Right ventricle myocardium inferior (tissue), 1 donor: ENCODE measurements at places on chromosomes 6 and 20.

- DNase-seq: no peak
Measured at GRCh38 chr6:139240161-139241010, 51.4 kb downstream of the TXLNB start.

DNA sequence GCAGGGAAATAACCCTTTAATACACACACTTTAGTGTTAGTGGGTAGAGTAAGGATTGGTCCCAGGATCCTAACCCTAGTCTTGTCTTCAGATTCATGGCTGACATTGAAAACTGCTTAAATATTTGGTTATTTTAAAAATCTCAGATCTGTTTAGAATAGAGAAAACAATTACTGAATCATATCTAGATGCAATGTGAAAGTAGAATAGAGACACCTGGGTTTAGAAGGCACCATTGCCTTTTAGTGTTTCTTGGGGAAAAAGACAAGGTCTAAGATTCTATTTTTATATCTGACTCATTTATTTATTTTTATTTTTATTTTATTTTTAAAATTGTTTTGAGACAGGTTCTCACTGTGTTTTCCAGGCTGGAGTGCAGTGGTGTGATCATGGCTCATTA is 6.0 kb downstream of the DDX43 start:
- DNase-seq: no peak

- DNase-seq: no peak
Measured at GRCh38 chr6:125431971-125432370, 130.2 kb upstream of the HDDC2 start.

DNA sequence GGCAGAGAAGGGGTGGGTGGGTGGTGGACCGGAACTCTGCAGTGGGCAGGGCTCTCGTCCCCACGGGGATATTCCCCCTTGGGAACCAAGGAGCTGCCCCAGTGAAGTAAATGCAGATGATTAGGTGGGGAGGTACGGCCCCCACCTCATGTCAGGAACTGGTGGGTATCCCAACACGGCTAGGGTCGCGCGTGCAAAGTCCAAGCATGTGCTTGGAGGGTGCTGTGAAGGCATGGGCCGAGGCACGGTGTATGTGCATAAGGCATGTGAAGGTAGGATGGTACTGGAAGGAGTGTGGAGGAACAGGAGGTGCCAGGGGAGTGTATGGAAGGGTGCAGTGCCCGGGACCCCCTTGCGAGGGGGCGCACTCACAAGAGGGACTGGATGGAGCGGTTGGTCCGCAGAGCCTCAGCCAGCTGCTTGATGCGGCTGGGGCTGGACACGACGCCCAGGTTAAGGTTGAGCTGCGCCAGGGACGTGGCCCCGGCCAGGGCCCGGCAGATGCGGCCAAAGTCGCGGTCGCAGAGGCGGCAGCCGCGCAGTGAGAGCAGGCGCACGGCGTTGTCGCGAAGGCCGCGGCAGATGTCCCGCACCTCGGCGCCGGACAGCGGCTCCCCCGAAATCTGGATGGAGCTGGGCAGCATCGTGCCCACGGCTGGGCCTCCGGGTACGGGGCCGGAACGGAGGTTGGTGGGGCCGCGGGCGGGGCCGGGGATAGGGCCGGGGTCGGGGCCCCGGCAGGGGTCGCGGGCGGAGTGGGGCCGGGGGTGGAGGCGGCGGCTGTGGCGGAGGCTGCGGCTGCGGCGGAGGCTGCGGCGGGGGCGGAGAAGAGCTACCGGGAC is 783 bp downstream of the LRRC73 start:
- DNase-seq: no peak

- DNase-seq: no peak
Measured at GRCh38 chr6:159023893-159024292, 20.9 kb downstream of the TAGAP start.

DNA sequence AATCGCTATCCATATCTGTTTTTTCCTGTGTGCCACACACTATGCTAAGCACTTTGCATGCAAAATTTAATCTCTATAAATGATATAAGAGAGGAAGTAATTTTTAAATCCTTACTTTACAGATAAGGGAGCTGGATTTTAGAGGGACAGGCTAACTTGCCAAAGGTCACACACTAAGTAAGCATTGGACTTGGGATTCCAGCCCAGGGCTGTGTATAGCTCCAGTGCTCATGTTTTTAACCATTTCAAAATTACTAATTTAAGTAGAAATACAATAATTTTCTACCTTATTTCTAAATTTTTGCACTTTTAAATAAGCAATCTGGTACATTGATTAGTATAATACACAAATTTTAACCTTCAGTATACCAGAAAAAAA is 144.6 kb downstream of the UST start:
- DNase-seq: no peak

DNA sequence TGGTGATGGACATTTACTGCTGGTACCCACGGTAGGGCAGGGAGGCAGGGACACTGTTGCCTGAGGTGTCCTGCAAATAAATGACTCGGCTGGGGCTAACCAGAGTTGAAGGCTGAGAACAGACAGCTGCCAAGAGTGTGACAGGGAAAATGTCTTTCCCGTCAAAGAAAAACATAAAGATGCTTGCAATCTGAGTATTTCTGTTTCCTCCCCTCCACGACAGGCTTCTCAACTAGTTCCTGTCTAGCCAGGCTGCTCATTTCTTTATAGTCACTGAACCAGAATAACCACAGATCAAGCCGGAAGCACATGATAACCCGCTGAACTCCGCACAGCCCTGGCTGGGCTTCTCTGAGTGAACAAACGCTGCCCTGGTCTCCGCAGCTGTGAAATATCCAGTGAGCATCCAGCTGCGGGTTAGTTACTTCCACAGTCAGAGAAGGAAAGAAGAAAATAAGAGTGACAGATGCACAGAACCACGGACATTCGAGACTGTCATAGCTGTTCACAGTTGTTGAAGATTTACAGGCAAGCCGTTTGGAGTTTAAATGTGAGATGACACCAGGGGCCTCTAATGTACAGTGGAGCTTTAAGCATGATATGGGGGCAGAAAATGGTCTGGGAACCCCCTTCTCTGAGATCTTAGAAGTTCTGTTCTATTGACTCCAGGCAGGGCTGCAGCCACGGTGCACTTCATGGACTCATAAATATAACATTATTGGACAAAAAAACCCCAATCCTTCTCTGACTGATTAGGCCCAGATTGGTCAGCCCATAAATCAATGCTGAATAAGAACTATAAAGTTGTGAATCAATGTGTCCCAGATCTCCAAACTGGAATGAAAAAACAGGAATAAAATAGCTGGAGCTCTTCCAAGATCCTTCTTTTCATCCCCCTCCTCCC is 299.9 kb upstream of the SUPT3H start:
- DNase-seq: no peak

GRCh38 chr6:170420791-170421776 is 114.5 kb downstream of the FAM120B start:
- no peak for DNase-seq

DNA sequence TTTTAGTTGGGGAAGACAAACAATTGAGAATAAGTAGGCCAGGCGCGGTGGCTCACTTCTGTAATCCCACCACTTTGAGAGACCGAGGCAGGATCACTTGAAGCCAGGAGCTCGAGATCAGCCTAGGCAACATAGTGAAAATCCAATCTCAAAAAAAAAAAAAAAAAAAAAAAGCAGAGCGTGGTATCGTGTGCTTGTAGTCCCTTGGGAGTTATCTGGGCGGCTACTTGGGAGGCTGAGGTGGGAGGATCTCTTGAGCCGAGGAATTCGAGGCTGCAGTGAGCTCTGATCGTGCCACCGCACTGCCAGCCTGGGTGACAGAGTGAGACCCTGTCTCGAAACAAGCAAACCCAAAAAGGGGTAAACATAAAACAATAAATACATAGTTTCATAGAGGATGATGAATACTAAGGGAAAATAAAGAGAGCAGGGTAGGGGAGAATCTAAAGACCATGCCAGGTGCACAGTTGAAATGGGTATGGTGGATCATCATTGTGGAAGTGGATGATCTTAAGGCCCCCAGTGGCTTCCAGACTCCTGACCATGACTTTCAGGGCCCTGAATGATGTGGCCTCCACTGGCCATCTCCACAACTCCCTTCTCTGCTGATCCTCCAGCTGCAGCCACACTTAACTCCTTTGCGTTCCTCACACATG is 947 bp downstream of the POFUT1 start:
- DNase-seq: no peak

DNA sequence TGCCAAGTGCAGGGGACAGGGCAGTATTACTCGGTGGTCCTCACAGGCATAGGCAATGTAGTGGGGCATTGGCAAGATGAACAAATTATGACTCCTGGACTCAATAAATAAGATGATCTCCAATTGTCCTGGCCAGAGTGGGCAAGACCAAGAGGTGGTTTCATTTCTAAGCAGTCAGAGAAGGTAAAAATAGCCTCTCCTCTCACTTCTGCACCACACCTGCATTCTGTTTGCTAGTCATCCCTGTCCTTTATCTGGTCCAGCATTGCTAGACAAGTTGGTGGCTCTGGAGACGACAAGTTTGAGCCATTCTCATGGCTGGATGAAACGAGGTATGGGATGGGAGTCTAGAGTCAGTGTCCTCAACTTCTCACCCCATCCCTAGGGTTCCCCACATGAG is 83.0 kb downstream of the BANF2 start:
- no peak for DNase-seq

GRCh38 chr6:21800948-21801438 is 207.4 kb downstream of the SOX4 start:
- DNase-seq: no peak

DNA sequence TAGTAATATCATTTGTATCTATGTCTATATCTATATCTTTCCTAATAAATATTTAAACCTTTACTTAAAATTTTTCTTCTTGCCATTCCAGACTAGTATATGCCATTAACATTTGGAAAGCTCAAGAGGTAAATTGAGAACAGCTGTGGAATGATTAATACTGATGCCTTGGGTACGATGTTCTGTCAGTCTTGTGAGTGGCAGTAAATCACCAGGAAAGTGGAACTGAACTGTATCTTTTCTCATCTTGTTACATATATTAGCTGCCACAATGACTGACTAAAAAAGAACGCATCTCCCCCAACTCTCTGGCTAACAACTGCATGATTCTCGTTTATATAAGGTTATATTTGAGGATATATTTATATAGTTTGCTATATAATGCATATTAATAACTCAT is 137.0 kb upstream of the ASCC3 start:
- no peak for DNase-seq

- DNase-seq: no peak
Measured at GRCh38 chr6:121816906-121817540, 381.6 kb downstream of the GJA1 start.

DNA sequence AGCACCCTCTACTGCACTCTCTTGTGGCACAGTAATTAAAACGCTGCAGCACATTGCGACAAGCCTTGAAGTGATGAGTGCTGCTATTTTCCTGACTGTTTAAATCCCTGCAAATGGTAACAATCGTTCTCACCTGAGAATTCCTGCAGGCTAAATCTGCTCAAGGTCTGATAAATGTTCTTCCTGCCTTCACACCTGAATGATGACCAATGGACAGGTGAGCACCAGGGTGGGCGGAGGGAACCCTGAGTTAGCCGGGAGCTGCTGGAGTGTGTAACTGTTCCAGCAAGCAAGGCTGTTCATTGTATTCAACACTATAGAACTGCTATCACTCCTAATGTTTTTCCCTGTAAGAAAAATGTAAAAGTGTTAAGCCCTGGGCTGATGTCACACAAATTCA is 4.0 kb downstream of the DACT2 start:
- no peak for DNase-seq

DNA sequence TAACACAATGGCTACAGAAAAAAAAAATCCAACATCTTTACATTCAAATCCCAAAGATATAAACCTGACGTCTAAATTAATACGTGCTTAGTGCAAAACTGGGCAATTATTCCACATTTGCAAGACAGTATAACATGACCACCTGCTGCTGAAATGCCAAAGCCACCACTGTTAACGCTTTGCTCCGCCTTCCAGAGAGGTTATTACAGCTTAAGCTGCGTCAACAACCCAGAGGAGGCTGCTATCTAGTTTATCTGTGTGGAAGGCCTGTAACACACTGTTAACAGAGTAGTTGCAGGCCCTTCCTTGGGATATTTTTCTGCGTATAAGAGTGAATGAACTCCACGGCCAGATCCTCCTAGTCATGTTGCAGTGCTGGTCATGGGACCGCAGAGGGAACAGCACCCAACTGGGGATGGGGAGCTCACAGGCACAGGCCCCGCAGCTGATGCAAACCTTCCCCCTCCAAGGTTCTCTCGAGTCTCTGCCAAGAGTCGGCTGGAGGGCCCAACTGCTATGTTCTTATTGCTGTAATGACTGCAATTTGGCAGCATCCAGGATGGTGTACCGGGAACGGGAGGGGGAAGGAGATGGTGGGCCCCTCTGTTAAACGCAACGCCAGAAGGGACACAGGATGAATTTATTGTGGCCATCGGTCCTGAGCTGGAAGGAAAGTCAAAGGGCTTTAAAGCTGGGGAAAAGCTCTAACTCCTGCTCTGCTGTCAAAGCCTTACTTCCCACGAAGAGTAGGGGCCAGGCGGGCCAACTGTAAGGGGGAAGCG is 993 bp upstream of the NCOA7 start:
- DNase-seq: no peak

- DNase-seq: no peak
Measured at GRCh38 chr20:63509088-63509564, 10.2 kb upstream of the EEF1A2 start.

DNA sequence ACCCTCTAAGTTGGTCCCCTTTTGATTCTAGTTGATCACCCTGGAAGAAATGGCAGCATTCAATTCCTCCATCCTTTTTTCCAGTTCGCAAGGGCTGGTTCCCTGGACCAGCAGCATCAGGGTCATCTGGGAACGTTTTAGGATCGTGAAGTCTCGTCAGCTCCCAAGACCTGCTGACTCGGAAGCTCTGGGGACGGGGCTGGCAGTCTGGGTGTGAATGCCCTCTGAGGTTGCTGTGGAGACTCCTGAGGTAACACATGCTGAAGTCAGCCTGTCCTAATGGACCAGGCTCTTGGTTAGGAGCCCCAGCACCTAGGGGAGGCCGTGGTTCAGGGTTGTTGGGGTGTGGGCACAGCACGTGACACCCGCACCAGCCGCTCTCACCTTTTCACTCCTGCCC is 164.1 kb downstream of the SYNDIG1 start:
- no peak for DNase-seq

DNA sequence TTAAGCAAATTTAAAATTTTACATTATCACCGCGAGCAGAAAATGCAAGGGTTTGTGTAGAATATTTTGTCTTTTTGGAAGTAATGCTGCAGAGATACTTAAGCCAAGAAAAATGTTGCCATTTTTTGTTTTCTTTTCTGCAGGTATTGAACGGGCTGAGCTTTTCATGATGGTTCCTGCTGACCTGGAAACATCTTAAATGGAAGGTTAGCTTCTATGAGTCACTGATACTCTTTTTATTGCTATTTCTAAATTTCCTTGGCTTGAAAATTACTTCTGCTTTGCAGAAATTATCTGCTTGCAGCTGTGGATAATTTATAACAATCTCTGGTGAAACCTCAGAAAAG is 12.7 kb downstream of the SYTL3 start:
- no peak for DNase-seq
